ENCODE measurements at places on chromosomes 6 and 20.
A peak's percentile ranks its signal among the peaks of the same experiment; 100 is the strongest.

GRCh38 chr20:645318-646106, 7.5 kb downstream of the SRXN1 start:
- peak; percentile 32 for DNase-seq

DNA sequence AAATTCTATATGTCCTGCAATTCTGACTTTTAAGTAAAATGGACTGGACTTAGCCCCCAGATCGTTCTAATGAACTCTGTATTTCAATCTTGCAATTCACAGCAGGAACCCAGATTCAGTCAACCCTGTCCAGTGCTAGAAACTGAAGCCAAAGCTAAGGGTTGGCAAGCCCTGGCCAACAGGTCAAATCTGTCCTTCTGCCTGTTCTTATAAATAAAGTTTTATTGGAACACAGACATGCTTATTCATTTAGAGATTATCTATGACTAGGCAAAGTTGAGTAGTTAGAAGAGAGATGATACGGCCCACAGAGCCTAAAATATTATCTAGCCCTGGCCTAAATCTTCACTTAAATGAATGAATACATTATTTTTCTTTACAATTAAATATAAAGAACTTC, 339.2 kb upstream of the JARID2 start:
- DNase-seq, result no peak

GRCh38 chr6:85865420-85866369, 223.0 kb upstream of the SYNCRIP start:
- DNase-seq, result no peak

DNA sequence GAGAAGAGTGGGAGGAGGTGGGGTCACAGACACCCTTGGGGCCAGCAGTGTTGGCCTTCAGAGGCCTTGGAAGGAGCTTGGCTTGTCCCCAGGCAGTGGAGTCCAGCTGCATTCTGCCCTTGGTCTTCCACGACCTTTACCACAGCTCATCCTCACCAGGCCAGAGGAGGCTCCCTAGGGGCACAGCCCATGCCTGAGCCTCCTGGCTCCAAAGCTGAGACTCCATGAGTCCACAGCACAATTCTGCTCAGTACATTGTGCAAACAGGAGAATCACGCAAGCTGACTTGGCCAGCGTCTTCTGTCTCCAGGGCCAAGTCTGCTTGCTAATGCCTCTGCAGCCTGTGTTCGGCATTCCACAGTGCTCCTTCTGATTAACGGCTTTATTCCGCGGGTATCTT, 337.2 kb downstream of the SMOC2 start:
- DNase-seq, result no peak
